Left lobe of liver (tissue), 2 donors: ENCODE measurements at places on chromosomes 1 and 21. TPM values are rescaled to one million over a fixed set of nuclear protein-coding genes. Genes with fewer than 3 reads are reported as not detected.

GRCh38 chr1:25145775-25146393, 86.4 kb downstream of the SYF2 start:
- no peak for DNase-seq

Gene FLG
- total RNA-seq: not detected

GRCh38 chr1:151606384-151606783, 5.5 kb upstream of the SNX27 start:
- DNase-seq: no peak

Gene NID1
- total RNA-seq: 49.7 TPM

DNA sequence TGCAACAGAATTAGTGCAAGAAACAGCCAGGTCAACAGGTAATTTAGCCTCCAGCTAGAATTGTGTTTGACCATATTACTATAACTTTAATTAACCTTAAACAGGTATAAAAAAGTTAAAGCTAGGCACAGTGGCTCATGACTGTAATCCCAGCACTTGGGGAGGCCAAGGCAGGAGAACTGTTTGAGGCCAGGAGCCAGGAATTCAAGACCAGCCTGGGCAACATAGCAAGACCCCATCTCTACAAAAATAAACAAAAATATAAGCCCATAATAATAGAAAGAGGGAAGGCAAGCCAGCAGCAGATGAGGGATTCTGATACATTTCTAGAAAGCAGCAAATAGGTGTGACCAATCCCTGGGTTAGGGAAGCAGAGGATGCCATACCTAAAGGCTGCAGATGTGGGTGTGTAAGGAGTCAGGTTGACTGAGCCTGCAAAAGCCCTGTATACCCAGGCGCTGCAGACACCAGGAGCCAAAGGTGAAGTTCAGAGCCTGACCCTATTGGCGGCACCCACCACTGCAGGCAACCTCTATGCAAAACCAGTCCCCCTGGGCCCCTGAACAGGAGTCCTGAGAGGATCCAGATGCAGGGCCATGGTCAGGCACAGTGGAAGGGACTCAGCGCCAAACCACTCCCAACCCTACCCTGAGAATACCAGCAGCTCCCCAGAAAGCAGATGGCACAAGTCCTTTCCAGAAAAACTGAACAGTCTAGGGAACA, 19.3 kb upstream of the LSS start:
- no peak for DNase-seq

- no peak for DNase-seq
Observed at GRCh38 chr1:214880956-214881355, 201.6 kb upstream of the KCNK2 start.

DNA sequence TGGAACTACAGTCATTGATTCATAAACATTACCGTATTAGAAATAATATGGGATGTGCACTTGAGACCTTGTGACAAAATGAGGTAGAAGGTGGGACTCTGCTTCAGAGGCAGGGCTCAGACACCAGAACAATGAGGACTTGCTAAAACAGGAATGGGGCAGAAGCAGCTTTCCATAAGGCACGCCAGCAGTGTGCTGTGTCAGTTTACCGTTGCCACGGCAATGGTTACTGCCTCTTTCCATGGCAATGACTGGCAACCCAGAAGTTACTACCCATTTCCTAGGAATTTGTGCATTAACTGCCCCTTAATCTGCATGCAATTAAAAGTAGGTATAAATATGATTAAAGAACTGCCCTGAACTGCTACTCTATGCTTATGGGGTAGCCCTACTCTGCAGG, 169.0 kb downstream of the CHRM3 start:
- DNase-seq: no peak

Gene KCNJ10
- 0.28 TPM for total RNA-seq

- no peak for DNase-seq
Observed at GRCh38 chr1:41144285-41144684, 97.8 kb downstream of the SCMH1 start.

Gene GJA9
- not detected for total RNA-seq

Gene CLDN17
- not detected for total RNA-seq

Gene SYCP1
- not detected for total RNA-seq

Gene SIM2
- not detected for total RNA-seq

GRCh38 chr1:9805006-9805508, 18.7 kb downstream of the CLSTN1 start:
- no peak for DNase-seq
